ENCODE measurements at places on chromosomes 6 and 20.

- no peak for DNase-seq
Measured at GRCh38 chr6:35776364-35777215, at the start of gene CLPSL2. Gene CLPSL2 (plus strand): TSS chr6:35776598. CDS start chr6:35776619, 21 bp downstream.

- no peak for DNase-seq
Measured at GRCh38 chr6:170250455-170250854, 40.4 kb downstream of the DLL1 start.

GRCh38 chr20:18287546-18287914, 797 bp upstream of the ZNF133 start:
- no peak for DNase-seq

DNA sequence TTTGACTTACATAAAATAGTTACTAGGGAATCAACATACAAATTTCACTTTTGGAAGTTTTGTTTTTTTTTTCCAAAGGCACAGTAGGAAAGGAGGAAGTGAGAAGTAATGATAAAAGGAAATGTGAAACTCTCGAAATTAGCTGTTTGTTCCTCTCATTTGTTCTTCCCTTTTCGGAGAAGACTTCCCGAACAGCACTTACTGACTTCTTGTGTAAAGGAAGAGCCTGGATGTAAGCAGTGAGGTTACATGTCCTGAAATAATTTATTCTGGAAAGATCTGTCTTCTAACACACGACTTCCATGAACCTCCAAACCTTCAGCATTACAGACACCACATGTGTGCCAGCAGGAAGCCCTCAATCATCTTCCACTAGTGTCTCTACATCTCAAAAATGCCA, 59.1 kb downstream of the KIF16B start:
- DNase-seq: no peak

DNA sequence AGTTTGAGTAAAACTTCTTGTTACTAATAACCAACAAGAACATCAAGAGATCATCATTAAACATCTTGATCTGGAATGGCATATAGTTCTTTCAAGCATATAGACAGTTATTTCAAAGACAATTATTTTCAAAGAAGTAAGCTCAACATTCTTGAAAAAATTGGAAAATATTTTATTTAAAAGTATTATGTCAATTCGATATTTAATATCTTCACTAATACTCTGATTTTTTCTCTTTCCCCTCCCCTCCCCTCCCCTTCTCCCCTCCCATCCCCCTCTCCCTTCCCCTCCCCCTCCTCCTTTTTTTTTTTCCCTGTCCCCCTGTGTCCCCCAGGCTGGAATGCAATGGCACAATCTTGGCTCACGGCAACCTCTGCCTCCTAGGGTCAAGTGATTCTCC, 82.8 kb downstream of the SASH1 start:
- no peak for DNase-seq

DNA sequence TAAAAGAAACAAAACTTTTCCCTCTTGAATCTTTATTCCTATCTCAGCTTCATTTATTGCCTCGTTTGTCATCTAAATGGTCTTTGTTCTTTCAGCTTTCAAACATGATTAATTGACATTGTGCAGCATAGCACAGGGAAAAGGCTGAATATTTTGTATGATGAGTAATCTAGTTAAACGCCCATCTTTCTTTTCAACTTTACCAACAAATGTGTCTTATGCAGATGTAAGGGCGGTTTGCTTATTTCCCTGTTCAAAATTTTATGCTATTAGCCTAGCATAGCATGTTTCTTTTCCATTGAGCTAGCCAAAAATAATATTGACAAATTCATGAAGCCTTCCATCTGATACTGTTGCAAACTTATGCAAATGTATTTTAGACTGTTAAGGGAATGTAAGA, 176.4 kb upstream of the AKAP12 start:
- DNase-seq: no peak

DNA sequence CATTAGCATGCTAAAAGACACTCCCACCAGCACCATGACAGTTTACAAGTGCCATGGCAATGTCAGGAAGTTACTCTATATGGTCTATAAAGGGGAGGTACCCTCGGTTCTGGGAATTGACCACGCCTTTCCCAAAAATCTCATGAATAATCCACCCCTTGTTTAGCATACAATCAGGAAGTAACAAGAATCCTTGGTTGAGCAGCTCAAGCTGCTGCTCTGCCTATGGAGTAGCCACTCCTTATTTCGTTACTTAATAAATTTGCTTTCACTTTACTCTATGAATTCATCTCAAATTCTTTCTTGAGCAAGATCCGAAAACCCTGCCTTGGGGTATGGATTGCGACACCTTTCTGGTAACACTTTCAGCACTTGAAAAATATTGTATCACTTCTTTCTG, 243.0 kb downstream of the BMP2 start:
- no peak for DNase-seq

DNA sequence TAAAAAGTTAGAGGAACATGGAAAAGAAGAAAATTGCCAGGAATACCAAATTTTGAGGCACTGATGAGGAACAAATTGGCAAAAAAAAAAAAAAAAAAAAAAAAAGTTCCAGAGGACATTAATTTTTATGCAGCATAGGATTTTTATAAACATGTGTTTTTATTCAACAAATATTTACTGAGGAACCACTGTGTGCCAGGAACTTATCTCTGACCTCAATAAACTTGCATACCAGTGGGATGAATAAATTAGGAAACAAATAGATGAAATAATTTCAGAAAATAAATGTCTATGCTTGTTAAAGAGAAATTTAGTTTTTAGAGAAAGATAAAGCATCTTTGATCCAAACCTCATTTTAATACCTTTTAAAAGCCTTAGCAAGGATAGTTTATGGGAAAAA, 175.1 kb downstream of the PDE10A start:
- no peak for DNase-seq

GRCh38 chr6:5990786-5991185, 15.9 kb downstream of the NRN1 start:
- no peak for DNase-seq

DNA sequence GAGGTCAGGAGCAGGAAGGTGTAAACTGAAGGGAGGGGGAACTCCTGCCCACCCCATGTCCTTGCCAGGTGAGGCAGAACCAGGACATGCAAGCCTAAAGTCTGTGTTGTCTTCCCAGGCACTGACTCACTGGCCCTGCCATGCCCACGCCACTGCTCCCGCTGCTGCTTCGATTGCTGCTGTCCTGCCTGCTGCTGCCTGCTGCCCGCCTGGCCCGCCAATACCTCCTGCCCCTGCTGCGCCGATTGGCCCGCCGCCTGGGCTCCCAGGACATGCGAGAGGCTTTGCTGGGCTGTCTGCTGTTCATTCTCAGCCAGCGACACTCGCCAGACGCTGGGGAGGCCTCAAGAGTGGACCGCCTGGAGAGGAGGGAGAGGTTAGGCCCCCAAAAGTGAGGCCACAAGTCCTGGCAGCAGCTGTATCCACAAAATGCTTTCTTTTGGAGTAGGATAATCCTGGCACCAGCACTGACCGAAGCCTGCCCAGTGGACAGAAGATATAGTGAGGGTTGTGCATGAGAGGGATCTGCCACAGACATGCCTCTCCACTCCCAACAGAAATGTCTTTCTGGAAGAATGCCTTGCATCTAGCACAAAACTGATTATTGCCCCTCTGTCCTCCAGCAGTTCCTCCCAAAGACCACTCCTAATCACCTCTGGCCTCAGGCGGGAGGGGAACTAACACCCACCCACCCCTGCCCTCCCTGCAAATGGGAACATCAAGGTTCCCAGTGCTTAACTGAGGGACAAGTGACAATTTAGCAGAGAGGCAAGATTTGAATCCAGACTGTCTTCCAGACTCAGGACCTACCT, 812 bp downstream of the MYMX start:
- no peak for DNase-seq

- no peak for DNase-seq
Measured at GRCh38 chr20:10338426-10339180, 95.4 kb downstream of the MKKS start.

- DNase-seq: no peak
Measured at GRCh38 chr20:14644306-14645097, 307.1 kb upstream of the FLRT3 start.

GRCh38 chr6:45438849-45439406, 61.2 kb upstream of the SUPT3H start:
- no peak for DNase-seq

DNA sequence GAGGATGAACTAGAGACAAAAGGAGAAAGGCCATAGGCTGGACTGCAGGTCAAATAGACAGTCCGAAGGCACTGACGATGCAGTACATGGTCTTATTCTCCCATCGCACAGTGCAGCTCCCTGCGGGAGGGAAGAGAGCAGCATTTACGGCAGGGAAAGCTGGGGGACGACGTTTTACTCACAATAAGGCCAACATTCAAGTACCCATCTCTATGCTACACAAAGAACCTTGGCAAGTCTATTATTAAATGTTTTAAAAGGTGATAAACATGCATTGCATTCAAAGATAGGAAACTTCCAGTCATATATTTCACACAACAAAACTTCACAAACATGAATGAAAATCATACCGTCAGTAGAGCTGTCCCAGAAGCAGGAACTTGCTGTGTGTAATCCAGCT, 7.8 kb downstream of the DYNLT1 start:
- no peak for DNase-seq

DNA sequence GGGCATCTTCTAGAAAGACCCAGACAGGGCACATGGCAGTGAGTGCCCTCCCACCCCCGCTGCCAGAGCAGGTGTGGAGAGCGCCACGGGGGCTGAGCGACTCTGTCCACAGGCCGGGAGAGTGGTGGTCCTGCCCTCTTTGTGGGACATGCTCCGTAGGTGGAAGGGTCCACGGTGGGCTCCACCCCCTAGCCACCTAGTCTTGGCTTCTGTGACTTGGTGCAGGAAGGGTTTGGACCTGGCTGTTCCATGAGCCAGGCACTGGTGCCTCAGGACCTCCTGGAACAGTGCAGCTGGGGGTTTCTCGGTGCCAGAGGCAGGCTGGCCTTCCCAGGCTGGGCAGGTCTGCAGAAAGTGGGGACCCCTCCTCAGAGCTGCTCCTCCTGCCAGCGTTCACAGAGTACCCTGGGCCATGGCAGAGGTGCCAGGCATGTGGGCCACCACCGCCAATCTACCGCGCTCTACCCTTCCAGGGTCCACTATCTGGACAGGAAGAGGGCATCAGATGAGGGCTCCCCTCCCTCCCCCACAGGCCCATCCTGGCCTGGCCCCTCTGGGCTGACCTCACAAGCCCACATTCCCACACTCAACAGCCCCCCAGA, 23.0 kb downstream of the SLCO4A1 start:
- DNase-seq: no peak

- DNase-seq: no peak
Measured at GRCh38 chr6:170207586-170208181, 83.2 kb downstream of the DLL1 start.

- DNase-seq: no peak
Measured at GRCh38 chr6:157607317-157608109, 215.5 kb upstream of the SNX9 start.

- DNase-seq: no peak
Measured at GRCh38 chr20:53331151-53331973, 262.3 kb downstream of the ZNF217 start.

GRCh38 chr6:105058316-105058715, 101.4 kb downstream of the LIN28B start:
- no peak for DNase-seq

DNA sequence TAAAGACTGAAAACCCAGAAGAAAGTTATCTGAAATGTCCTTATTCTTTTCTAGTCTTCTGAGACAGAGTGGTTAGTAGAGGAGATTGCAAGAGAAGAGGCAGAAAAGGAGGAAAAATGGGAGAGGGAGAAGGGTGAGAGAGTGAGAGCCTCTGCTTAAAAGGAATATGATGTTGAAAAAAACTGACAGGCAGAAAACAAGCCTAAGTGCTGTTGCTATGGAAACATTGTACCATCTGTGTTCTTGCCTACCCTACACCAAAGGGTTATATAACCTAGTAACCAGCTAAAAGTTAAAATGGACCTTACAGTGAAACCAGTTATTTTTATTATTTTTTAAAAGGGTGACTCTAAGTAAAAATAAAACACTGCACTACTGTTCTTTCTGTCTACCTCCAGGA, 28.3 kb upstream of the SH3BGRL2 start:
- no peak for DNase-seq

GRCh38 chr6:114052141-114052540, 81.2 kb upstream of the HDAC2 start:
- no peak for DNase-seq

DNA sequence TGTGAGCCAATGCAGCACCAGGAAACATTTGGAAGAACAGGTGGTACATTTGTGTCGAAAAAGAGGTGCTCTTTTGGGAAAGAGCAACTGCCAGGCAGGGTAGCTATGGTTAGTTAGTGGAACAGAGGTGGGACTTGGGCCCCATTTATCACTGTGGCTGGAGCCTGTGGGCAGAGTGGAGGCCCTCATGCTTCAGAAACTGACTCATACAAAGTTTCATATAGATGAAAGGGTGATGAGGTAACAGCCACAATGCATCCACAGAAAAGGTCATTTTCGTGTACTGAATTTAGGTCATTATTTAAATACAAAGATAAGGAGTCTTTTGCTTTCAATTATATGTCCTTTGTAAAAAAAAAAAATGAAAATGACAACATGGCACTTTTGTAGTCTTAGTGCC, 76.4 kb upstream of the HS3ST5 start:
- DNase-seq: no peak

DNA sequence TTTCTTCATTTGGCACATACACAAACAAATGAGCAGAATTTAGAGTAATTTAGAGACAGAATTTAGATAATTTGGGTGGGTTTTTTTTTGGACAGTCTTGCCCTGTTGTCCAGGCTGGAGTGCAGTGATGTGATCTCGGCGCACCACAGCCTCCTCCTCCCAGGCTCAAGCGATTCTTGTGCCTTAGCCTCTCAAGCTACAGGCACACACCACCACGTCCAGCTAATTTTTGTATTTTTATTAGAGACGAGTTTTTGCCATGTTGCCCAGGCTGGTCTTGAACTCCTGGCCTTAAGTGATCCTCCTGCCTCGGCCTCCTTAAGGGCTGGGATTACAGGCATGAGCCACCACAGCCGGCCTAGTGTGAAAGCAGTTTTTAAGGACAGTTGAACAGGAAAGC, 127.8 kb downstream of the MTHFD1L start:
- DNase-seq: no peak

DNA sequence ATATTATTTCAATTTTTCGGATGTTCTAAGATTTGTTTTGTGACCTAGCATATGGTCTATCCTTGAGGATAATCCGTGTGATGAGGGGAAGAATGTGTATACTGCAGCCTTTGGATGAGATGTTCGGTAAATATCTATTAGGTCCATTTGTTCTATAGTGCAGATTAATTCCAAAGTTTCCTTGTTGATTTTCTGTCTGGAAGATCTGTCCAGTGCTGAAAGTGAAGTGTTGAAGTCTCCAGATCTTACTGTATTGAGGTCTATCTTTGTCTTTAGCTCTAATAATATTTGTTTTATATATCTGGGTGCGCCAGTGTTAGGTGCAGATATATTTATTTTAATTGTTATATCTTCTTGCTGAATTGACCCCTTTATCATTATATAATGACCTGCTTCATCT, 32.2 kb upstream of the SNAP91 start:
- DNase-seq: no peak

GRCh38 chr6:105272786-105273185, 93.0 kb upstream of the POPDC3 start:
- no peak for DNase-seq

GRCh38 chr6:2072453-2072852, 173.0 kb downstream of the GMDS start:
- no peak for DNase-seq

GRCh38 chr6:146258206-146258605, 229.3 kb downstream of the GRM1 start:
- no peak for DNase-seq
